B cell (primary cell): ENCODE measurements at places on chromosomes 11 and 22. TPM values are rescaled to one million over a fixed set of nuclear protein-coding genes. Genes with fewer than 3 reads are reported as not detected.

The RCOR2 gene
- polyA plus RNA-seq = not detected in 2 replicates

The FAM181B gene
- polyA plus RNA-seq = not detected in 2 replicates

The CADM1 gene
- 0.43 and 0.61 TPM in 2 replicates for polyA plus RNA-seq

The NRXN2 gene
- polyA plus RNA-seq = 0.01 TPM in 1 of 2 replicates, not detected in the other

The OR5A1 gene
- polyA plus RNA-seq = not detected in 2 replicates

The OR10D3 gene
- not detected in 2 replicates for polyA plus RNA-seq

The FAT3 gene
- polyA plus RNA-seq = not detected in 2 replicates
